ENCODE measurements at places on chromosomes 6 and 20.
A peak's percentile ranks its signal among the peaks of the same experiment; 100 is the strongest.

GRCh38 chr6:55064711-55065420 lies 109.4 kb upstream of the HCRTR2 start:
- no peak for DNase-seq

GRCh38 chr6:39389484-39389767 lies 66.9 kb upstream of the KCNK16 start:
- DNase-seq, result no peak

- DNase-seq, result no peak
Observed at GRCh38 chr20:17967521-17968365, 851 bp downstream of the SNX5 start.

- DNase-seq, result no peak
Observed at GRCh38 chr6:45901767-45902650, 113.7 kb downstream of the CLIC5 start.

DNA sequence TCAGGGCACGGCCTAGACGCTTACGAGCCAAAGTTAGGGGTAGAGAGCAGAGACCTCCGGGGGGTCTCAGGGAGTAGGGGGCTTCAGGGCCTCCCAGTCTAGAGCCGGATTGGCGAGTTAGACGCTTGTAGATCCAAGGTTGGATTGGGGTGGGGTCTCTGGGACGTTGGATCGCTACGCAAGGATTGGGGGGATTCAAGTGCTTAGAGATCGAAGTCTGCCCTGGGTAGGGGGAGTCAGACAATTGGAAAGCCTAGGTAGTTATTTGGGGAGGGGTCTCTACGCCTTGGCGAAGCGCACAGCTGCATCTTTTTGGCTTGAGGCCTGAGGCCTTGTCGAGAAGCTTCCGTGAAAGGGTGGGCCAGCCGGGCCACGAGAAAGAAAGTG lies 469 bp downstream of the STX16 start:
- no peak for DNase-seq

GRCh38 chr6:119326291-119327005 lies 23.1 kb downstream of the MAN1A1 start:
- no peak for DNase-seq

DNA sequence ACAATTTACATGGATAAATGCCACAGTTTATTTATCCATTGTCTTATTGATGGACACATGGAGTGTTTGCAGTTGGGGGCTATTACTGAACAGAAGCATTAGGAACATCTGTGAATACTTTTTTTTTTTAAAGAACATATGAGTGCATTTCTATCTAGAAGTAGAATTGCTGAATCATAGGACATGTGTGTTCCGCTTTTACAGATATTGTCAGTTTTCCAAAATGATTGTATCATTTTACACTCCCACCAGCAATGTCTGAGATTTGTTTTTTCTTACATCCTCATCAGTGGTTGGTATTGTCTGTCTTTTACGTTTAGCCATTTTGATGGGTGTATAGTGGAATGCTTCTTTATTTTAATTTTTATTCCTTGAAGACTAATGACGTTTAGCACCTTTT lies 42.0 kb upstream of the ASIP start:
- DNase-seq, result no peak

- no peak for DNase-seq
Observed at GRCh38 chr20:63915471-63915870, 20.5 kb downstream of the DNAJC5 start.

- no peak for DNase-seq
Observed at GRCh38 chr6:98830146-98830545, 4.2 kb upstream of the POU3F2 start.

GRCh38 chr6:143125455-143125854 lies 64.8 kb downstream of the AIG1 start:
- DNase-seq, result no peak

GRCh38 chr6:46452312-46452917 lies 38.8 kb downstream of the RCAN2 start:
- no peak for DNase-seq

GRCh38 chr20:3728876-3729275 lies 3.6 kb upstream of the HSPA12B start:
- DNase-seq, result no peak

DNA sequence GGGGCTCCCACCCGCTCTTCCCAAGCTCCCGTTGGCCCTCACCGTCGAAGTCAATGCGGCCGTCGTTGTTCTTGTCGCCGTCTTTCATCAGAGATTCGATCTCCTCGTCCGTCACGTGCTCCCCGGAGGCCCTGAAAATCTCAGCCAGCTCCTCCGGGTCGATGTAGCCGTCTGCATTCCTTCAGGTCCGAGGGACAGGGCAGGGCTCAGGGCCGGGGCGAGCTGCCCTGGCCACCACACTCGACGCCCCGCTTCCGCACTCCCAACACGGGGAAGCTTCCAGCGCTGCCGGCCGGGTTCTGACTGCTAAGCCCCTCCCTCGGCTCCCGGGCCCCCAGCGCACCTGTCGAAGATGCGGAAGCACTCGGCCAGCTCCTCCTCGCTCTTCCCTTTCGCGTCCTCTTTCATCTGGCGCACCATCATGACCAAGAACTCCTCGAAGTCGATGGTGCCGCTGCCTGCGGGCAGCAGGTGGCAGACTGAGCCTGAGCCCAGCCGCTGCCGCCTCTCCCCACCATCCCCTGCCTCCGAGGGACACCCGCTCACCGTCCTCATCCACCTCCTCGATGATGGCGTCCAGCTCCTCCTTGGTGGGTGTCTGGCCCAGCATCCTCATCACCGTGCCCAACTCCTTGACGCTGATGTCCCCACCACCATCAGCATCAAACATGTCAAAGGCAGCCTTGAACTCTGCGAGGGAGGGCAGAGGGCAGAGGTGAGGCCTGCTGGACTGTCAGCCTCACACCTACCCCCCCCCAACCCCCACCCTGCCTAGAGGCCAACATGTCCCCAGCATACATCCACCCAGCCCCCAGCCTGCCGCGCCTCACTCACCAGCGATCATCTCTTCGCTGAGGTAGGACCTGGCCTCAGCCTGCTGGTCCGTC lies 2.9 kb downstream of the TNNC2 start:
- no peak for DNase-seq

- no peak for DNase-seq
Observed at GRCh38 chr6:166382500-166382932, 224 bp downstream of the MPC1 start.

DNA sequence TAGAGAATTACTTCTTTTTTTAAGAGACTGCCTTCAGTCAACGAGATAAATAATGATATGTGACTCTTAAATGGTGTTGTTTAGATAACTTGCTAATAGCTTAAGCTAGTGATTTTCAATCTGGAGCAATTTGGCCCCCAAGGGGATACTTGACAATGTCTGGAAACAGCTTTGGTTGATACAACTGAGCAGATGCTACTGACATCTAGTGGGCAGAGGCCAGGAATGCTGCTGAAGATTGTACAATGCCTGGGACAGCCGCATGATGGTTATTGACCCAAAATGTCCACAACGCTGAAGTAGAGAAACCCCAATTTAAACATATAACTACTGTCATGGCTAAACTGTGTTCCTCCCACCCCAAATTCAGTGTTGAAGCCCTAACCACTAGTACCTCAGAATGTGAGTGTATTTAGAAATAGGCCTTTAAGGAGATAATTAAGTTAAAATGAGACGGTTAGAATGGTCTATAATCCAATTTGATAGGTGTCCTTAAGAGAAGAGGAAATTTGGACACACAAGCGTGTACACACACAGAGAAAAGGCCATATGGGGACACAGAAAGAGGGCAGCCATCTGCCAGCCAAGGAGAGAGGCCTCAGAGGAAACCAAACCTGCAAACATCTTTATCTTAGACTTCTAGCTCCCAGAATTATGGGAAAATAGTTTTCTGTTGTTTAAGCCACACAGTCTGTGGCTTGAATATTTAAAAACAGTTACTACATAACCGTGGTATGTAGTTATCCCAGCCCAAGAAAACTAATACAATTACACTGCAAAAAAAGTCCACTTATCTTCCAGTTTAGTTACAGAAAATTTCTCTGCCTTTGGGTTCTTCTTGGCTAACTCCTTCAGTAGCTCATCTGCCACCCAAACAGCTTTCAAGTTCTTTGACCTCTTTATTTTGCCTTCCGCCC lies 22.2 kb downstream of the RWDD2A start:
- peak; percentile 32 for DNase-seq

DNA sequence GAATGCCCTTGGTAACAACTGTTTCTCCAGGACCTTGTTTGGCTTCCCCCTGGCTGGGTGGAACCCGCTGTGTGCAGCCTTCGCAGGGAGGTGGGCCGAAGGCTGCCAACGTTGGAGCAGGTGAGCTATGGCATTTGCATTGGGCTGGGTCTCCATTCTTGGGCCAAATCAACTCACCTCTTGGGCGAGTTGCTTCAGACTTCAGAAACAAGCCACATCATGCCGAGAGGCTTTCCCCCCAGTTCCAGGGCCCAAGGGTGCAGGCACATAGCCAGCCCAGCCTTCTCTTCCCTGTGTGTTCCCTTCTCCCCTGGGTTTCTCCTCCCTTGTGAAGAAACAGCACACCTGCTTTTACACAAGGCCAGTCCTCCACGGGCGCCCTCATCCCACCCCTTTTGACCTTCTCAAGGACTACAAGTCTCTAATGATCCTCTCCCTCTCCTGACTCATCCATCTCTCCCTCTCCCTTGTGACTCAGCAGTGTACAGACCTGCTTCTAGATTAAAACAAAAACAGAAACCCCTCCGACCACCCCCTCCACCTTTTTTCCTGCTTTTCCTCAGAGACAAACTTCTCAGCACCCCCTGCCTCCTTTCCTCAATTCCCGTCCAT lies 41.6 kb downstream of the FAM209B start:
- no peak for DNase-seq

- no peak for DNase-seq
Observed at GRCh38 chr20:37919389-37920040, 16.6 kb downstream of the VSTM2L start.

DNA sequence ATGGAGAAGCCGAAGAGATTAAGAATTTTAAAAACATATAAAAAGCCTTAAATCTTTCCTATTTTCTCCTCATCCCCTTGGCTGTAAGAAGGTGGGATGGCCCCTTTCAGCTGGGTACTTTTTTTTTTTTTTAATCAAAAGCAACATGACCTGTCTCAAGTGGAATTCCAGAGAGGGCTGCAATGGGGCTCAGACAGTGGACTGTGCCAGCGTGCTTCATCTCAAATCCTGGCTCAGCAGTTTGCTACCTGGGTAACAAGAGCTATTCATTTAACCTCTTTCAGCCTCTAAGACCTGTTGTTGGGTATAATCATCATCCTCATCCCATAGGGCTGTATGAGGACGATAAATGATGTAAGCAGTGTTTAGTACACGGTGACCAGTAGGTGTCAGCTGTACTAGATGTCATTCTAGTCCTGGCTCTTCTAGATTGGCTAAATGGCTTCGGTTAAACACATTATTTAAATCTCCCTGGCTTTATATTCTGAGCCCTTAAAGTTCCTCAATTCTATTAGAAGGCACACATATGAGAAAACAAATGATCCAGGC lies 6.9 kb upstream of the PPP1R3G start:
- peak; percentile 48 for DNase-seq

GRCh38 chr6:15110726-15111354 lies 135.0 kb upstream of the JARID2 start:
- DNase-seq, result no peak

DNA sequence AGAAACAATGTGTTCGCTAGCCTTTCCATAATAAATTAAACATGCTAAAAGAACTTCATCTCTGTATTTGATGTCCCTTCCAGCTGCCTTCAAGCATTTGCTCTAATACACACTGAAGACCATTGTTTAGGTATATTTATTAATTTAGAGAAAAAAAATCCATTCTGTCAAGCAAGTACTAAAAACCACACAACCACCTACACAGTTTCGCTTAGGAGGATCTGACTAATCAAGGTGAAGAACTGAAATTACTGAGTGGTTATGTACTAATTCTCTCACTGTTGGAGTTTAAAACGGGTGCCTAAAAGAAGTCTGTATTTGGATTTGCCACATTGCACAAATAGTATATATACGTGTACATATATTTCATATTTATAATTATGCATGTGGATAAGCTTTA lies 58.9 kb downstream of the GMDS start:
- DNase-seq, result no peak

- no peak for DNase-seq
Observed at GRCh38 chr6:150894935-150895552, 29.5 kb downstream of the MTHFD1L start.

GRCh38 chr6:26129656-26130055 lies 42.4 kb downstream of the HFE start:
- no peak for DNase-seq

DNA sequence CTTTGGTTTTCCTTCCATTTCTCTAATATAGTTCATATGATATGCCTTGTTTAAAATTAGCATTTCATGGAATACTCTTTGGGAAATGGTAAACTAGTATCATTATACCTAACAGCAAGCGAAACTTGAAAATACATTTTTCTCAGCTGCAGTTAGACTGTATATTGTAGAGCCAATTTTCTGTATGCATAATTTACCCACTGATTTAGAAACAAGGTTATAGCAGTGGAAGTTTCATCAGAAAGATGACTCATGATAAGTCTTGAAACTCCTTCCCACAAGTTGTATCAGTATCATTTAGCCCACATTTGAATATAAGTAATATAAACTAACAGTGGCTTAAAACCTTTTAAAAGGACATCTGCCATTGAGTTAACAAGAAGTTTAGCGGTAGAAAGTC lies 164.8 kb upstream of the BMP5 start:
- no peak for DNase-seq

GRCh38 chr6:22320750-22321149 lies 23.9 kb upstream of the PRL start:
- DNase-seq, result no peak

DNA sequence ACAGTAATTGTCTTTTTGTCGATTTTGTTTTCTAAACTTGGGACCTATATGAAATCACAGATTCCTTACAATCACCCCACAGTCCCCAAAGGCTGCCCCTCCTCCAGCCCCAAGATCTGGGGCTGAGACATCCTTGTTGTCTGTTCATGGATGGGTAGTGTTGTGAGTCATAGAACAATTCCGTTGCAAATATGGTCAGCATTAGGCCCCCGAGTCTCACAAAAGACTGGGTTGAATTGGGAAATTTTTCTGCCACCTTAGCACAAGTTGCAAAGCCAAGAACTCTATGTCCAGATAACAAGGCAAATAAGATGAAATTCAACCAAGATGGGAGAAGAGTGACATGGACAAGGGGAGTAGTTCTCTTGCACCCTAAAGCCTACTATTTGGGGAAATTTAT lies 10.5 kb upstream of the TAB2 start:
- no peak for DNase-seq

GRCh38 chr6:89495961-89496535 lies 63.1 kb downstream of the ANKRD6 start:
- DNase-seq, result no peak

- no peak for DNase-seq
Observed at GRCh38 chr6:159616456-159616855, 76.6 kb downstream of the SOD2 start.

DNA sequence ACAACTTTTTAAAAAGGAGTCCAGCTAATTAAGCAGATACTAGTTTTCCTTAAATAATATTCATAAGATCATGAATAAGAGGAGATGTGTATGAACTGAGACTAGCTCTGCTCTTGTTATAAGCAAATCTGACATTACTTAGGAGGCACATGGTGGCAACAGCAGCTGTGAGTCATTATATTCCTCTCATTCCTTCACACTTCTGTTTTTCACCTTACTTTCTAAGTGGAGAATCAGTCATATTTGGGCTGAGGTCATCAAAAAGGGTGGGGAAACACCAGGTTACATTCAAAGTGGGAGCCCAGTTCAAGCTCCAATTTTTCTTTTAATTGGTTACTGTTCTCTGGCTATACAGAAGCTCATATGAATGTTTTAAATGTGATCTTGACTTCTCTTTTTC lies 6.0 kb upstream of the RIPPLY2 start:
- no peak for DNase-seq

GRCh38 chr6:139824864-139825263 lies 450.4 kb upstream of the CITED2 start:
- DNase-seq, result no peak

All from HuH-7 (cell line).